Occipital lobe (tissue), 3 donors: ENCODE measurements at places on chromosomes 3 and 15. TPM values are rescaled to one million over a fixed set of nuclear protein-coding genes. Genes with fewer than 3 reads are reported as not detected.

DNA sequence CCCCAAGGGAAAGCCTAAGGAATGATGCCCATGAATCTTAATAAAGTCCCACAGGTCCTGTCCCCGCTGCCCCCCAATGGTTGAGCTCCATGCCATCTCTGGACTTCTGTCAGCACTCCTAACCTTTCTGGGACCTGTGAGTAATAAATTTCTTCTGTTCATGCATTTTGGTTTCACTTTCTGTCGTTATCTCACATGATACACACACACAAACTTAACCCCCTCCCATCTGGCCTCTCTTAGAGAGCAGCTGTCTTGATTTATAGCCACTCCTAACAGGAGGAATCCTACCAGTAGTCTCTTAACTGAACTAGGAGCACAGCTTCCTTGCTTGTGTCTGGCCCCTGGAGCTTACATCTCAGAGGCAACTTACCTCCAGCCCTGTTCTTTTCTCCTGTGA lies 82.7 kb upstream of the SELENOK start:
- DNase-seq: no peak

GRCh38 chr15:76285241-76285825 lies 25.9 kb downstream of the ETFA start:
- DNase-seq: no peak

The LHFPL4 gene
- 48.4 TPM for total RNA-seq

The IDH2 gene
- total RNA-seq: 65.7 TPM

The IGSF11 gene
- 11.9 TPM for total RNA-seq

- no peak for DNase-seq
Observed at GRCh38 chr15:25397100-25397499, 41.7 kb downstream of the UBE3A start.

DNA sequence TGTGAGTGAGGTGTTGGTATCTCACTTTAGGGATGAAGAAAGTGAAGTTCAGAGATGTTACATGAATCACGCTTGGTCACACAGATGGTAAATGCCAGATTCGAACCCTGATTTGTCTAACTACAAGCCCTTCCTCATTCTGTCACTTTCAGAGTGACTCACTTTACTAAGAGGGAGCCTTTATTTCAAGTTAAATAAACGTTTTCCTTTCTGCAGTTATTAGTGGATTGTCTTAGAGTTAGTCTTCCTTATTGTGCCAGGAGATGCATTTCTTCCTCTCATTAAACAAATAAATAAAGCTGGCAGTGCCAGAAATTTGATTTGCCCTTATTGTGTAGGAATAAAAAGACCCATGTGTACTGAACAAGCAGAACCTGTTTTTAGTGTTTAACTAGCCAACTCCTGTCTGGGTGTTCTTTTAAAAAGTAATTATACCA lies 162.5 kb downstream of the AKAP13 start:
- DNase-seq: no peak

The COL7A1 gene
- 1.9 TPM for total RNA-seq
